Liver (tissue), 10 donors: ENCODE measurements at places on chromosomes 13 and 19. TPM values are rescaled to one million over a fixed set of nuclear protein-coding genes. Genes with fewer than 3 reads are reported as not detected.

Gene HIF3A
- total RNA-seq = 20.5 TPM

Gene SGCG
- total RNA-seq = not detected

Gene CBY2
- not detected for total RNA-seq

Gene PINLYP
- total RNA-seq = 0.42 TPM

Gene NCLN
- 42.6 TPM for total RNA-seq

DNA sequence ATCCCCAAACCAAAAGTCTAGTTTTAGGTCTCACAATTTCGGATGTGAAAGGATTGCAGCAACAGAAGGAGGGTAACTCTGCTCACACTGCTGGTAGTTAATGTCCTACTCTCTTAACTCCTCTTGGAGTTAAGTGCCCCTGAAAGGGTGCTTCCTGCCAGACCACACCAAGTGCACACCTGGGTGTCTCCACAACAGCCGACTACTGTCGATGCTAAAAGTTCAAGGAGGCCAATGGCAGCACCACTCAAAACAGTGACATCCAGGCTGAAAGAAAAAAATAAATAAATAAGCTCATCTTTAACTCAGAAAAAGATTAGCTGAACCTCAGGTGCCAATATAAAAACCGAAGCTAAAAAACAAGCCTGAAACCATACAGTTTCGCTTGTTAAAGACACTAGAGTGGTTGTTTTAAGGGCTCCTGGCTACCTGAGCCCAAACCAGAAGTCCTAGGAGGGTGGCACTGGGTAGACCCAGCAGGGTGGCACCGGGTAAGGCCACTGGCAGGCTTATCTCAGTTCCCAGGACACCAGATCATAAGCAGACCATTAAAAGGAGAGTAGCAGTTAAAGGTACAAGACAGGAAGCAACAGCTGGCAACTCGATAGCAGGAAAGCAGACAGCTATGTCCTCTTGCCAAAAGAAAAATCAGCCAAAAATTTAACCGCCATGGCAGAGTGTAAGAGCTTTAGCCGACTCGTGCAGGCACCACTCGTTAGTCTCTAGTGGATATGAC, 39.3 kb downstream of the BRD4 start:
- peaks cover 54% of the 10 kb centered on the region for H3K4me1 ChIP-seq
- no peak overlapping the region for H3K27ac ChIP-seq
- DNase-seq = no peak
- no peaks in the 10 kb centered on the region for H3K36me3 ChIP-seq
- H3K4me3 ChIP-seq = no peak overlapping the region

- no peak overlapping the region for H3K27ac ChIP-seq
- peaks cover 7% of the 10 kb centered on the region for H3K4me1 ChIP-seq
- no peak overlapping the region for H3K4me3 ChIP-seq
- no peaks in the 10 kb centered on the region for H3K36me3 ChIP-seq
- H3K27me3 ChIP-seq = no peaks in the 10 kb centered on the region
These were observed 35.6 kb downstream of the NDFIP2 start for GRCh38 chr13:79516595-79516994.

DNA sequence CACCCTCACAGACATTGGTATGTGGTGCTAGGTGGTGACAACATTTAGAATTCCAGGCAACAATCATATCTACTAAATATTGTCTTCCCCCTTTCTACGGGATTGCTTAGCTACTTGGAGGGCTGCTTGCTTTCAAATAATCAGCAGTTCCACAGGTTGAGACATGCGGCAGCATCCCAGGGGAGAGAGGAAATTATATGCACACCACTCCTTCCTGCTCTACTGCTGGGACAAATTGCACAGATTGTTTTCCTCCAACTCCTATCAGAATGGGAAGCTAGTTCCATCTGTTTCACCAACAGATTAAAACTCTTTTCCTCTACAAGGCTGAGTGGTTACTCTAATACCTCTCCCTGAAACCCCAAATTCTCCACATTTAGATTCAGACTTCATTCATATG, 275.4 kb downstream of the DNAJC15 start:
- H3K4me3 ChIP-seq = no peak overlapping the region
- H3K27me3 ChIP-seq = no peaks in the 10 kb centered on the region
- no peaks in the 10 kb centered on the region for H3K4me1 ChIP-seq
- H3K36me3 ChIP-seq = no peaks in the 10 kb centered on the region
- DNase-seq = no peak

DNA sequence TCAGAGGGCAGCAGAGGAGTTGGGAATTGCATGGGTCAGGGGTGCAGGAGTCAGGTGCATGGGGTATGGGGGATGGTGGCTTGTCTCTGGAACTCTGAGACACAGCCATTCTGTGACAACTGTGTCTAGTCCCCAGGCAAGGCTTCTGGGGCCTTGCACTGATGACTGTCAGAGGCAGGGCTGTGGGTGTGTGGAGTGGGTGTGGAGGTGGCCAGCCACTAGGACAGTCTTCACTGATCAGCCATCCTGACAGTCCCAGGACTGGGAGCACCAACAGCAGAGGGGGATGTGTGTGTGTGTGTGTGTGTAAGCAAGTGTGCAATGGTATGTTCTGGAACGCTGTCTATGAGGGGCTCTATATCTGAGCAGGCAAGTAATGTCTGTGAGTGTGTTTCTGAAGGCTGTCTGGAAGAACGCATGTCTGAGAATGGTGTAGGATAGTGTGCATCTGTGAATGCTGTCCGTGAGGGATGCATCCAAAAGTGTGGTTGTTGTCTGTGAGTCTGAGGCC, 5.4 kb downstream of the NUMBL start:
- H3K27me3 ChIP-seq = no peaks in the 10 kb centered on the region
- no peak for DNase-seq
- H3K27ac ChIP-seq = no peak overlapping the region
- no peaks in the 10 kb centered on the region for H3K4me1 ChIP-seq
- H3K4me3 ChIP-seq = no peak overlapping the region
